ENCODE measurements at places on chromosomes 6 and 20.

GRCh38 chr20:17273717-17274116 is 46.9 kb downstream of the PCSK2 start:
- DNase-seq = no peak

DNA sequence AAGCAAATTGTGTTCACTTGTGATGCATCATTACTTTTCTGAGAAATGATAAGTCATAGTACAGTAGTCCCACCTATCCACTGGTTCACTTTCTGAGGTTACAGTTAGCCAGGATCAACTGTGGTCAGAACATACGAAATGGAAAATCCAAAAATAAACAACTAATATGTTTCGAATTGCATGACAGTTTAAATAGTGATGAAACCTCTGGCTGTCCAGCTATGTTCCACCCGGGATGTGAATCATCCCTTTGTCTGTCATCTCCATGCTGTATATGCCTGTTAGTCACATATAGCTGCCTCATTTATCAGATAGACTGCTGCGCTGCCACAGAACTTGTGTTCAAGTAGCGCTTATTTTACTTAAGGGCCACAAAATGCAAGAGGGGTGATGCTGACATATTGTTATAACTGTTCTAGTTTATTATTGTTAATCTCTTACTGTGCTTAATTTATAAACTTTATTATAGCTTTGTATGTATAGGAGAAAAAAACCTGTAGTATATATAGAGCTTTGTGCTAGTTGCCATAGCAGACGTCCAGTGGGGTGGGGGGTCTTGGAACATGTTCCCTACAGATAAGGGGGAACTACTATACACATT is 29.2 kb downstream of the AFDN start:
- no peak for DNase-seq

DNA sequence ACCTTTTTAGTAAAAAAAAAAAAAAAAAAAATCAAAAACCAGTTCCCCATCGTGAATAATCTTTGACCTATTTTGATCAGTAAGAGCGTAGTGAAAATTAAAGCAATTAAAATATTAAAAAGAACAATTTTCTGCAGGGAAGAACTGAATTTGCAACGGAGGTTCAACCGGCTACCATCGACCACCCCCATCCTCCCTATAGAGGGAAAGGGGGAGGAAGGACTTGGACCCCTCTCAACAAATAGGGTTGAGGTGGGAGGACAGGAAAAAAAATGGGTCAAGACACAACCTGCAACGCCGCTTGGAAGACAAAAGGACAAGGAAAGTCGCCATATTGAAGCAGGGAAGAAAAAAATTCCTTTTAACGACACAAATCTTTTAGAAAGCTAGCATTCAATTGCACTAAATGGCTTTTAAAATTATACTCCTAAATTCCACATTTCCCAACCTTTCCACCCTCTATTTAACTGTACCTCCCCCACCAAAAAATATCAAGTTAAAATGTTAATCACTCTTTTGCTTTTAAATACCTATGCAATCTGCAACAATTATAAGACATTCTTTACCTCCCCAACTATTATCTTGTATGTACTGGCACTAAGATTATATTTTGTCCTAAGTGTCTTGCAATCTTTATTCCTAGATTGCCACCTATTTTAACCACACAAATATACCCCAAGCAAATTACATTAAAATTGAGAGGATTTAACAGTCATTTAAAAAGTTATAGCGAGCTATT is 1.7 kb downstream of the PPP1R10 start:
- peak; percentile 23 for DNase-seq

DNA sequence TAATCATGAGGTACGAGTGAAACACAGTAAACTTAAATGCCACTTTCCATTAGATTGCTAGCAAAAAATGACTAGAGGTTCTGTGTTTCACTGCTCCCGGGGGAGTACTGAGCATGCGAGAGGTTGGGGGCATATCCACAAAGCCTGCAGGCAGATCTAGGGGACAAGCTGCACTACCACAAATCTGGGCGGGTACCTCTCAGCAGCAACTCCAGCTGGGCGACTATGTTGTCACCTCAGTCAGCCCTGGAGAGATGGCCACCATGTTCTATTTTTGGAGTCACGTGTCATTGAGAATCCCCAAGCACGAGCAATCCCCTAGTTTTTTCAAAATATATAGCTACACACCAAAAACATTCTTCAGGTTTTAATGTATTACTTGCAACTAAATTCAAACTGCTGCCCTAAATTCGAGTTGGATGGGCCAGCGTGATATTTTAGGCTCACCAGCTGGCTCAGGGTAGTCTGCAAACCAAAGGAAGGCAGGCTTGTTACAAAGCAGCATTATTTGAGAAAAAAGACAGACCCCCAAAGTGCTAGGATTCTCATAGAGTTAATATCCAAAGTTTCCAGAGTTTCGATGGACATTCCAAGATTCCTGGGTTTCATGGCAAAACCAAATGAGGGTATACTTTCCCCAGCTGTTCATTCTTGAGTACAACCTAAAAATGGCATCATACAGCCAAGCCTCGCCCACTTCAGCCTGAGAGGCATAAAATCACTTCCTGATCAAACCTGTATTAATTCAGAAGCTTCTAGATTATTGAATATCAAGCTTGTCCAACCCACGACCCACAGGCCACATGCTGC is 24.1 kb upstream of the MYLIP start:
- no peak for DNase-seq

DNA sequence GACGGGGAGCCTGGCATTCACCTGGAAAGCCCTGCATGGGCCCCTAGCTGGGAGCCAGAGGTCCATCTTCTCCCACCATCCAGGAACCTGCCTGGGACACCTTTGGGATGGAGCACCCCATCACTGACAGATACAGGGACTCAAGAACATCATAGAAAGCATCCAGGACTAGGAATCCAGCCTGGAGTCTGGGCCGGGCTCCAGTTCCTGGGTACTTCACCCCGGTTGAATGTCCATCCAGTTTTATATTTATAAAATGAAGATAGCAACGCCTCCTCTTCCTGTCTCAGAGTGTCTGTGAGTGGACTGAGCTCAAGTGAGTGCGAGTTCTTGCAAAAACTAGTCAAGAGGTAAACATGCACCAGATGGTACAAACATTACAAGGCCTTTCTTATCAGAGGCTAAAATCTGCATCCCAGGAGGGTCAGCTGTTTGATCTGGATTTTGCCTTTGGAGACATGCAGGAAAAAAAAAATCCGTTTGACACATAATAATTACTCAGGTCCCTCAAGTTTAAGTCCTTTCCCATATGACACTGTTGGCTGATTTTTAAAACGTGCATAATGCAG is 27.4 kb downstream of the ZC3H12D start:
- DNase-seq = no peak

GRCh38 chr6:157941101-157941863 is 40.4 kb upstream of the SYNJ2 start:
- DNase-seq = no peak

DNA sequence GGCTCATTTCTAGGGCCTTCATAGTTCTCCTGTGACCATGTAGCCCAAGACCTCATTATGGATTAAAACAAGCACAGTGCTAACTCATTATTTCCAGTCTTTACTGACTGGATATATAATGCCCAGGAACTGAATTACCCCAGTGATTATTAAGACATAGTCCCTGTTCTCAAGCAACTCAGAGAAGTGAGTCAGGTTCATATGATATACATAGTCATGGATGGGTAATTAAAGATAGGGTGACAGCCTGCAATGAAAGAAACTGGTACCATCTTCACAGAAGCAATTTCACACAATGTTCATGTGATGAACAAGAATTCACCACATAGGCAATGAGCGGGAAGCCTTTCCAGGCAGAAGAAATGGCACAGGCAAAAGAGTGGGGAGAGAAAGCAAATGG is 3.5 kb downstream of the TRIM27 start:
- DNase-seq = no peak

DNA sequence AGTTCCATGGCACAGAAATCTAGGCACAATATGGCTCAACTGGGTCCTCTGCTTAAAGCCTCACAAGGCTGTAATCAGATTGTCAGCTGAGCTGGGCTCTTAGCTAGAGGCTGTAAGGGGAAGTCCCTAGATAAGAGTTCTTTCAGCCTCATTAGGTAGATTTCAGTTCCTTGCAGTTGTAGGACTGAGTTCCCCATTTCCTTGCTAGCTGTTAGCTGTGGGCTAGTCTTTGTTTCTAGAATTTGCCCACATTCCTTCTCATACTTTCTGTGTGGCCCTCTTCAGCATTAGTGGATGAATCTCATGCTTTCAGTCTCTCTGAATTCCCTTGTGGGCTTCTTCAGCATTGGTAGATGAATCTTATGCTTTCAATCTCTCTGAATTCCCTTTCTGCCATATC is 71.0 kb upstream of the MRAP2 start:
- DNase-seq = no peak

GRCh38 chr20:56442389-56443365 is 25.8 kb upstream of the RTF2 start:
- DNase-seq = no peak

DNA sequence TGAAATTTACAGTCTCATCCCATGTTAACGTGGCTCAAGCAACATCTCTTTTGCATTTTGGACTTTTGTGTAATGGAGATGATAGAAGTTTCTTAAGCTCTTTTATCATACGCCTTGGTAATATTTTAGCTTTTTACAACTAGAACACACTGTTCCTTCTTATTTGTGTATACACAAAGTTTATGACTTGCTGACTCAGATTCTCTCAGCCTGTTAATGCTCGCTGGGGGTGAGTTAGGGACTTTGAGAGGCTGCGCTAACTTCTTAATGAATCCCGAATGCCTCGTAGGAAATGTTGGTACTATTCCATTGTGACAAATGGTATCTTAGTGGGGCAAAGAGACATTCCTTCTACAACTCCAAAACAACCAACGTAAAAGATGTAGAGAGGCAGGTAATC is 509.7 kb downstream of the DOK5 start:
- no peak for DNase-seq

GRCh38 chr6:36926708-36927513 is 27.6 kb upstream of the PI16 start:
- DNase-seq = no peak

GRCh38 chr6:151627689-151628444 is 134.1 kb downstream of the CCDC170 start:
- no peak for DNase-seq
